Astrocyte of the spinal cord (primary cell): ENCODE measurements at places on chromosomes 12 and 14.

DNA sequence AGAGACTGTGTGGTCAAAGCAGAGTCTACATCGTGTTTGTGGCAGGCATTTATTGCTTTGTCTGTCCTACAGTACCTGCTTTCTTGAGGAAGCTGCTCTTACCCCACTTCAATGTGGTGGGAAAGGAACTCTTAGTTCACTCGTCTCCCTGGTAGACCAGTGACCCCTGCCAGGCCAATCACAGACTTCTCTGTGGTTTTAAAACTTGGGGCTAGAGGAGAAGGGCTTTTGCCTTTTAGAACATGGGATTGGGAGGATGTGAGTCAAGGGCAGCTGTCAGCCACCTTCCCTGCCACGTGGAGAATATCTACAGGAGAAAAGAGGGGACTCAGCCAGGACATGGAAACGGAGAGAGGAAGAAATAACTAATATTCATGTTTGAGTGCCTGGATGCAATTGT lies 36.8 kb upstream of the TMED10 start:
- DNase-seq = no peak

- no peak for DNase-seq
Measured at GRCh38 chr12:24678436-24678835, 270.5 kb downstream of the BCAT1 start.

- DNase-seq = peak; percentile 12
Measured at GRCh38 chr14:33120966-33121365, 182.3 kb downstream of the NPAS3 start.

GRCh38 chr12:70246580-70246979 lies 3.3 kb downstream of the CNOT2 start:
- DNase-seq = peak; percentile 64

GRCh38 chr14:55328317-55328716 lies 57.1 kb downstream of the FBXO34 start:
- no peak for DNase-seq

- no peak for DNase-seq
Measured at GRCh38 chr12:30178916-30179315, 395.2 kb upstream of the TMTC1 start.

DNA sequence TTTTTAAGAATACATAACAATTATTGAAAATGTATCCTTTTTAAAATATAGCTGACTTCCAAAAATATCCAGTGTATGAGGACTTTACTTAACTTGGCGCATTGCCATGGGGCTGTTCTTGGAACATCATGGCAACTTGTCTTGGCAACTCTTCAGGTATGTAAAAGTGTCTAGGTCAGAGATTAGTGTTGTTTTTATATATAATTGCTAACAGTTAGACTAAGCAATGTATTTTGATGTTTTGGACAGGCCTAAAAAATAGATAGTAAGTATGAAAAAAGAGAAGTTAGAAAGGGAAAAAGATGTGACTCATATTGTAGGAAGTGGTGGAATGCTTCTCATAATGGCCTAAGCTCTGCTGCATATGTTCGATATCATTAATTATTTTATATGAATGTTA lies 70.9 kb downstream of the MON2 start:
- peak; percentile 83 for DNase-seq

DNA sequence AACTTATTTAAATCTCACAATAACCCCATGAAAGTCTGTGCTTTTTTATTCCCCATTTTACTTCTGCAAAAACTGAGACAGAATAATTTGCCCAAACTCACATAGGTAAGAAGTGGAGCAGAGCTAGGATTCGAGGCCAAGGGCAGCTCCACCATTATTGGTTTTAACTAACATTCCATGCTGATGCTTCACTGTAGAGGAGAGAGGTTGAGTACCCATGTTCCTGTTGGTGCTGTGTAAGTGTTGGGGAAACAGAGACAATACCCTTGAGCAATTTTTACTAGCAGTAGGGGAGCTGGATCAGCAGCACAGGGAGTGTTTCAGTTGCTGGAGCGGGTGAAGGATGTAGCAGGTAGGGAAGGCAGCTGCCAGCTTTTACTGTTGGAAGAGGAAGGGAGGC lies 21.1 kb downstream of the RASSF8 start:
- DNase-seq = peak; percentile 47

GRCh38 chr14:75402867-75403413 lies 24.9 kb upstream of the JDP2 start:
- DNase-seq = no peak

DNA sequence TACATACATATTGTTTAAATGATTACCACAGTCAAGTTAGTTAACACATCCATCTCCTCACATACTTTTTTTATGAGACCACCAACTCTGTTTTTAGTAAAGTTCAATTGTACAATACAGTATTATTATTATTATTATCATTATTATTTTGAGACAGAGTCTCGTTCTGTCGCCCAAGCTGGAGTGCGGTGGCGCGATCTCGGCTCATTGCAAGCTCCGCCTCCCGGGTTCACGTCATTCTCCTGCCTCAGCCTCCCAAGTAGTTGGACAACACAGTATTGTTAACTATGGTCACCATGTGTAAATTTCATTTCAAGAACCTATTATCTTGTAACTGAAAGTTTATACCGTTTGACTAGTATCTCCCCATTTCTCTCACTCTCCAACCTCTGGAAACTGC lies 942.0 kb upstream of the FBXO33 start:
- DNase-seq = no peak

GRCh38 chr14:89730687-89731086 lies 223.8 kb downstream of the EFCAB11 start:
- DNase-seq = no peak

DNA sequence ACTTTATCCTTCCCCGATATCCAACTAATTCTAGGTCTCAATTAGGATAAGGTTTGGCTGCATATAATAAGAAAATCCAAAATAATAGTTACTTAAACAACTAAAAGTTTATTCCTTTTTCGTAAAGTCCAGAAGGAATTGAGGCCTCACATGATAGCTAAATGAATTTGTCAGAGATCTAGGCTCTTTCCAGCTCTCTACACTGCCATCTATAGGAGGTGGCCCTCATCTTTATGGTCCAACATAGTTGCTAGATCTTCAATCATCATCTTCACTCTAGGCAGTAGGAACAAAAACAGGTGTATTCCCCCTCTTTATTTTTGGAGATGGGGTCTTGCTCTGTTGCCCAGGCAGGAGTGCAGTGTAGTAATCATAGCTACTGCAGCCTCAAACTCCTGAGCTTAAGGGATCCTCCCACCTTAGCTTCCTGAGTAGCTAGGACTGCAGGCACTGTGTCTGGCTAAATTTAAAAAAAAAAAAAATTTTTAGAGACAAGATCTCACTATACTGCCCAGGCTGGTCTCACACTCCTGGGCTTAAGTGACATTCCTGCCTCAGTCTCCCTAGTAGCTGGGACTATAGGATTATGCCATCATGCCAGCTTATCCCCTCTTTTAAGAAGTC lies 46.5 kb upstream of the SAV1 start:
- DNase-seq = peak; percentile 43

- DNase-seq = peak; percentile 89
Measured at GRCh38 chr12:107759410-107759809, 1.5 kb downstream of the PRDM4 start.
